ENCODE measurements at places on chromosomes 3 and 15.
A peak's percentile ranks its signal among the peaks of the same experiment; 100 is the strongest.

DNA sequence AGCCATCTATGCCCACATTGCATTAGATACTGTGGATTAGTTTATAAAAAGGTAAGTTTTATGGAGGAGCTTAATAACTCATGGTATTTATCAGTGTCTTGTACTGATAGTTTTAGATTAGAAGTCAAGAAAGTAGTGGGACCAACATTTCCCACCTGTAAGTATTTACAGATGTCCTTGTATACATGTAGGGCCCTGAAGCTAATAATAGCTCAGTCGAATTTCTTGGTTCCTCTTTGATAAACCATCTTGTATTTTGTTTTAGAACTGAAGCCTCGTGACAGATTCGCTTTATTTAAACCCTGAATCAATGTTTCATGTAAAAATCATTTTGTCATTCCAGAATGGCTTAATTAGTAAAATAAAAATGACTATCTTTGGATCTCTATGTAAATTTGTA lies 73.4 kb downstream of the CRYBG3 start:
- no peak for DNase-seq

- no peak for DNase-seq
Observed at GRCh38 chr3:193400304-193400703, 21.8 kb upstream of the ATP13A5 start.

DNA sequence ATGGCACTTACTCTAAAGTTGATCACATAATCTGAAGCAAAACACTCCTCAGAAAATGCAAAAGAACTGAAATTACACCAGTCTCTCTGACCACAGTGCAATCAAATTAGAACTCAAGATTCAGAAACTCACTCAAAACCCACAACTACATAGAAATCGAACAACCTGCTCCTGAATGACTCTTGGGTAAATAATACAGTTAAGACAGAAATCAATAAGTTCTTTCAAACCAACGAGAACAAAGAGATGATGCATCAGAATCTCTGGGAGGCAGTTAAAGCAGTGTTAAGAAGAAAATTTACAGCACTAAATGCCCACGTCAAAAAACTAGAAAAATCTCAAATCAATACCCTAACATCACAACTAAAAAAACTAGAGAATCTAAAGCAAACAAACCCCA lies 227.2 kb downstream of the CTNNB1 start:
- DNase-seq = no peak

GRCh38 chr3:112128843-112129727 lies 4.0 kb downstream of the GCSAM start:
- DNase-seq = peak; percentile 13

GRCh38 chr3:62361824-62362223 lies 11.5 kb downstream of the FEZF2 start:
- no peak for DNase-seq

DNA sequence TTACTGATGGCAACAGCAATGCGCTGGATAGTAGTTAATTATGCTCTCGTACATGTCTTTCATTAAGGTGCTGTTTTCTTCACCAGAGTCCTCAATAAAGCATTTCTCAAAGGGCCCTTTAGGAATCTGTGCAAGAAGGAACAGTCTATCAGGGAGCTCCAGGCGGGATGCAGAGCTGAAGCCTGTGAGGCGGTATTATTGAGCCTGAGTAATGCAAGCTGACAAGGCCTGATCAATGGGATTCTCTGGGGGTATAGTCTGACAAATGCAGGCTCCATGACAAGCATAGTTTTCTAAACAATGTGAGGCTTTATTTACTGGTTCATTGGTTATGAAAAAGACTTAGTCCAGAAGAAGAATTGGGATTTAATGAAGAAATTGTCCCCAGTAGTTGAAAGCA lies 530.9 kb upstream of the CBLB start:
- DNase-seq = no peak

DNA sequence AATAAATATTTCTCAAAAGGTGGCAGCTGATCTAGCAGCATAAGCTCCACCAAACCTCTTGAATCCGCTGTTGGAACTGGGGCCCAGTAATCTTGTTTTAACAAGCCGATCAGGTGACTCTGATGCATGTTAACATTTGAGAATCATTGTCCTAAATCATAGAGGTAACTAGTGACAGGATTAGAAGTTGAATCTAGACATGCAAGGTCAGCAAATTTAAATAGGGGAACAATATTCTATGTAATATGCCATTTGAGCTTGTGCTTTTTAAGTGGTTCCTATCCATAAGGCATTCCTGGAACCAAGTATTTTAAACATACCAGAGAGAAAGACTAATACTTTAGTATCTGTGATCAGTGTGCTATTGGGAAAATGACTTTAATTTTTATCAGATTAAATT lies 412.8 kb downstream of the PYDC2 start:
- no peak for DNase-seq

DNA sequence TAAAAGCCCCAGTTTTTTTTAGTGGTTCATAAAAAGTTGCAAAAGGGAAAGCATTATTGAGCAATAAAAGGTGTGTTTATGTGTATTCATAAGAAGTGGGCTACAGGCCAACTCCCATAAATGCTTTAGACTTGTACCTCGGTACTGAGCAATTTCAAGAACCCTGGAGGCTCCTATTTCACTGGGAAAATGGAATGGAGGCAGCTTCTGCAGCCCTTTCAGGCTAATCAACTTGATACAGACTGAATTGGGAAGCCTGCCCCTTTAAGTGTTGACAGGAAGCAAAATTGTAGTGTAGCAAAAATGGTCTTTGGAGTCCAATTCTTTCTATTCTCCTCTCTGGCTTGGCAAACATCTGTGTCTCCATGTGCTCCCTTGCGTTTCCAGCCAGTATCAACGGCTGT lies 118.8 kb downstream of the ECT2 start:
- DNase-seq = no peak

DNA sequence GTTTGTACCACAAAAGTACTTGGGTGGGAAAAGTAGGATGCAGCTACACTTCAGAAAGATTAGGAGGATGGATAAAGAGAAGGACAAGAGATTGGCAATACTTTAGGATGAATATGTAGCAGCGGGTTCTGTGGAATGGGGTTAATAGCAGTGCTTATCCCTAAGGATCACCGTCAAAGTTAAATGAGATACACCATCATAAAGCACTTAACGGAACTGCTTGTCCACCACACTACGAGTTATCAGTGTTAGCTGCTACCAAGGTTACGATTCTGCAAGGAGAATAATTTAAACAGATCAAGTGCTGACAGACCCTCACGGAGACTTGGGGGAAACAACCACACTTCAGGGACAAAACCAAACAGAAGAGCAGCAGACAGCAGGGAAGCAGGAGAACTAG lies 963 bp downstream of the SHQ1 start:
- DNase-seq = no peak

- no peak for DNase-seq
Observed at GRCh38 chr3:15505479-15506165, 15.9 kb downstream of the COLQ start.

GRCh38 chr15:81080996-81081395 lies 53.1 kb upstream of the CFAP161 start:
- DNase-seq = no peak

- DNase-seq = no peak
Observed at GRCh38 chr3:53495520-53496391, 1.3 kb downstream of the CACNA1D start.

DNA sequence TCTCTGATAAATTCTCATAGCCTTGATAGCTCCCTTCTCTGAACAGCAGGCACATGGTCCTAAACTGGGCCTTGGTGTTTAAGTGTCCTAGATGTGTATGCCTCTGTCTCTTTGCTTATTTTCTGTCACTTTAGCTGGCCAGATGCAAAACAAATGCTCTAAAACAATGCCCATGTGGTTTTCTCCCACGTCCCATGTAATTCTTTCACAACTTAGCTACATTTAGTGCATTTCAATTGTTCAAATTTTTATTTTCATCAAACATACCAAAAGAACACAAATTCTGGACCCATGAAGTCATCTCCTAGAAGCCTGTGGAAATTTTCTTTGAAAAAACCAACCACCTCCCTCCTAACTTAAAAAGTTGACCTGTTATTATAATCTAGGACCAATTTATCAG lies 491.3 kb upstream of the AGTR1 start:
- DNase-seq = no peak

GRCh38 chr3:126465928-126466544 lies 9.7 kb downstream of the ZXDC start:
- no peak for DNase-seq

- DNase-seq = no peak
Observed at GRCh38 chr15:67840749-67841512, 1.1 kb upstream of the RNU6-1 start.

DNA sequence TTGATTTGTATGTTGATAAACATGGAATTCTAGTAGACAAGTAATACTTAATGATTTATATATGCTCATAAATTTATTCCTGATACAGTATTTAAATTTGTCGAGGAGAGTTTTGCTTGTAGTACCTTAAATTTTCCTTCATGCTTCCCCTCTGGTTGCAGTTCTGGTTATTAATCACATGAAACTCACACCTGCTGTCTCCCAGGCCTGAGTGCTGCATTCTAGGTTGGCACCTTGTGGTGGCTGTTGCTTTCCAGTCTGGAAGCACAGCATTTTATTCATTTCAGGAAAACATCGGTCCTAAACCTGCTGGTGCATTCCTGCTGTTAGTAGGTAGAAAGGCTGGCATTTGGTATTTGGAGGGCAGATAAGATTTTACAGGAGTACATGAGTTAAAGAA lies 44.9 kb downstream of the ATP1B3 start:
- DNase-seq = no peak

DNA sequence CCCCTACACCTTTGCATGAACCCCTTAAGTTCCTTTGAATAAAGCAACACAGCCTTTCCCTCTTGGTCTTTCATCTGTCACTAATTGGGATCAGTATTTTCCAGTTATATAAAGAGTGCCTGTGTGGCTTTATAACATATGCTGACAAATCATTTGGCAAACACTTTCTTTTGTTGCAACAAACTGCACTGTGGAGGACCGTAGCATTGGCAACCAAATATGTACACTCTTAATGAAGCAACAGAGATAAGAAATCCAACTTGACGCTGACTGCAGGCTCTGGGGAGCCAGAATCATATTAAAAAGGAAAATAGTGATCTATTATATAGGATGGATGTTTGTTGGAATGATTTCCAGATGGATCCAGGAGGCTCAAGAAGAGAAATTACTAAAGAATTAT lies 120.1 kb upstream of the PRICKLE2 start:
- no peak for DNase-seq

GRCh38 chr3:58117561-58118181 lies 93.1 kb downstream of the DNASE1L3 start:
- DNase-seq = no peak

- DNase-seq = no peak
Observed at GRCh38 chr3:2714834-2715233, 395.3 kb downstream of the IL5RA start.

GRCh38 chr3:124584245-124584551 lies 146.1 kb upstream of the UMPS start:
- no peak for DNase-seq

GRCh38 chr3:135905058-135905724 lies 60.3 kb upstream of the PPP2R3A start:
- no peak for DNase-seq

DNA sequence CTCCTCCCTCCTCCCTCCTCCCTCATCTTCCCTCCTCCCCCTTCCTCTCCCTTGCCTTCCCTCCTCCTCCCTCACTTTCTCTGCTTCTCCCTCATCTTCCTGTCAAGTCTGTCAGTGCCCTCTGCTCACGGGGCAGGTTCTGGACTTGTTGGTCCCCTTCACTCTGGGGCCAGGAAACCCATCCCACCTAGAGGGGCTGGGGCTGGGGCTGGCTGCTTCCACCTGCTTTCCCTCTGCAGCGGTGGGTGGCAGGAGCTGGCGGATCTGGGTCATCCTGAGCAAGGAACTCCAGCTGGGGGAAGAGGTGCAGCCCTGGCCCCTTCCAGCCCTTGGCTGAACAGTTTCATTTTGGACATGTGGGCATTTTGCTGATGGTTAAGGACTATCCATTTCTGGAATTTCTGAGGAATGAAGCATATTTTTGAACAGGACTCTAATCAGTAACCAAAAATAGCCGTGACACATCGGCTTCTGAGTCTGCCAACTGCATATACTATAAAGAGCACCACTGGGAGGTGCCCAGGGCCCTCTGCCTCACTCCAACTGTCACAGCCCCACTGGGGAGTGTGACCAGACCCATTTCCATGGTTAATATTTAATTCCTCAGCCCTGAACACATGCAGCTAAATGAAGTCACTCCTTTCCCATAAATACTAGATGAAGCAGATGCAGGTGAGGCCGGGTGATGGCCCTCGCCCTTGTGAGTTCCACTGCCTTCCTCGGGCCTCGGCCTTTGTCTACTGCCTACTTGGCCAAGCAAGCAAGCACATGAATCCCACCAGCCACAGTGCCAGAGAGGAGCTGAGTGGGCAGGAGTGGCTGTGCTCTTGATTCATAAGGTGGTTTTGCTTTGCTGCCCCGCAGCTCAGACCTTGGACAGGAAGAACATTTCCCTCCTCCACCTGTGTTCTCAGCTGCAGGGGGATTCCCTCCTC lies 39.8 kb downstream of the CHDH start:
- DNase-seq = no peak

- DNase-seq = no peak
Observed at GRCh38 chr3:159168788-159169187, 366.9 kb downstream of the MFSD1 start.

GRCh38 chr3:155972885-155973584 lies 102.6 kb downstream of the GMPS start:
- DNase-seq = no peak

DNA sequence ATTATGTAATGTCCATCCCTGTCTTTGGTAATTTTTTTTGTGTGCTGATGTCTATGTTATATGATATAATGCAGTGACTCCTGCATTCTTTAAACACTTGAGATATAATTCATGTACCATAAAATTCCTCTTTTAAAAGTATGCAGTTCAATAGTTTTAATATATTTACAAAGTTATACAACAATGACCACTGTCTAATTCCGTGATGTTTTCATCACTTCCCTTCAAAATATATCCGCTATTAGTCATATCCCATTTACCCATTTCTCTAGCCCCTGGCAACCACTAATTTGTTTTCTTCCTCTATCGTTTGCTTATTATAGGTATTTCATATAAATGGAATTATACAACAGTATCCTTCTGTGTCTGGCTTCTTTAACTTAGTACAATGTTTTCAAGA lies 64.9 kb upstream of the SUCLG2 start:
- DNase-seq = no peak

GRCh38 chr3:121809249-121809648 lies 25.6 kb downstream of the IQCB1 start:
- DNase-seq = no peak

- no peak for DNase-seq
Observed at GRCh38 chr3:50411229-50411628, 51.9 kb upstream of the TMEM115 start.

DNA sequence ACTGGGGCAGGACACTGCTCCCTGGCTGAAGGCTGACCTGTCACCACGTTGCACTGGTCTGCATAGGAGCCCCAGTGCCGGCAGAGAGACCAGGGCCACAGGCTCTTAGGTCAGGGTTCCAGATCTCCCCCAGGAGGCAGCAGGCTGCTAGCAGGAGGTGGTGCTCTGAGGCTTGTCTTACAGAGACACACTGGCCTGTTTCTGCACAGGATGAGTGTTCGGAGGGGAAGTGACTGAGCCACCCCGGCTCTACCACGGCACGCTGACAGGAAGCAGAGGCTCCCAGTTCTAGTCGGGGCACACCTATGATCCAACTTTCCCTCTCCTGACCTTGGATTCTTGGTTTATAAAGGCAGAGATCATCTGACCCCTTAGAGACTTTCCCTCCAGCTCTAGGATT lies 8.6 kb downstream of the FBXL22 start:
- DNase-seq = no peak
